M059J (cell line): ENCODE measurements at places on chromosomes 5 and 9. TPM values are rescaled to one million over a fixed set of nuclear protein-coding genes. Genes with fewer than 3 reads are reported as not detected.

PCA3 gene
- total RNA-seq, result not detected in 2 replicates

TRIM23 gene
- total RNA-seq, result 6.3 and 13.0 TPM in 2 replicates

CDX1 gene
- not detected in 2 replicates for total RNA-seq

TICAM2 gene
- total RNA-seq, result 14.0 and 16.0 TPM in 2 replicates

ZNF354C gene
- 0.32 and 0.84 TPM in 2 replicates for total RNA-seq

TSSK1B gene
- not detected in 2 replicates for total RNA-seq

ANKRD55 gene
- 0.17 TPM in 1 of 2 replicates, not detected in the other for total RNA-seq

PLCXD3 gene
- total RNA-seq, result 1.3 and 2.4 TPM in 2 replicates

CDC42SE2 gene
- 22.0 and 31.1 TPM in 2 replicates for total RNA-seq

DNA sequence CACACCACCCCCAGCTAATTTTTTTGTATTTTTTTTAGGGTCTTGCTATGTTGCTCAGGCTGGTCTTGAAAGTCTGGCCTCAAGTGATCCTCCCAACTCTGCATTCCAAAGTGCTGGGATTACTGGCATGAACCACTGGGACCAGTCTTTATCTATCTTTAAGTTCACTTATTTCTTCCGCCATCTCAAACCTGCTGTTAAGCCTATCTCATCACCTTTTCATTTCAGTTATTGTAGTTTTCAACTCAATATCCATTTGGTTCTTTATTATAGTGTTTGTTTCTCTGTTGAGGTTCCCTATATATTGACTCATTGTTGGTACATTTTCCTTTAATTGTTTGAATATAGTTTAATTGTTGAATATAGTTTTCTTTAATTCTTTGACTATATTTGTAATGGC lies 48.1 kb downstream of the GALNT12 start:
- no peak for DNase-seq

GRCh38 chr5:81247441-81247972 lies 14.4 kb downstream of the CKMT2 start:
- DNase-seq, result peak; percentile 65

DNA sequence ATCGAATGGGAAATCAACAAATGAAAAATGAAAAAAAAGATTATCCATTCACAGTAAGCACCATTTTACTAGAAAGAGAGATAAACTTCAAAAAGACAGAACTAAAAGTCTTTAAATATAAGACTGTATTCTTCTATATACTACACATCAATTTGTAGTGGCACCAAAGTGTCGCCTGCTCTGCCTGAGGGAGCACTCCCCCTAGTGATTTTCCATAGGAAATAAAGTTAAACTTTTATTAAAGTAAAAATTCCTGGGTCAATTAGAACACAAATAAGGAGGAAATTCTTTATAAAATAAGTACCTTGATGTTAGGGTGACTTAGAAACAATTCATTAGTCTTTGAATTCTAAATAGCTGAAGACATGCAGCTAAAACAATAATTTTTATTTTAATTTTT lies 9.7 kb downstream of the RAD1 start:
- no peak for DNase-seq

DNA sequence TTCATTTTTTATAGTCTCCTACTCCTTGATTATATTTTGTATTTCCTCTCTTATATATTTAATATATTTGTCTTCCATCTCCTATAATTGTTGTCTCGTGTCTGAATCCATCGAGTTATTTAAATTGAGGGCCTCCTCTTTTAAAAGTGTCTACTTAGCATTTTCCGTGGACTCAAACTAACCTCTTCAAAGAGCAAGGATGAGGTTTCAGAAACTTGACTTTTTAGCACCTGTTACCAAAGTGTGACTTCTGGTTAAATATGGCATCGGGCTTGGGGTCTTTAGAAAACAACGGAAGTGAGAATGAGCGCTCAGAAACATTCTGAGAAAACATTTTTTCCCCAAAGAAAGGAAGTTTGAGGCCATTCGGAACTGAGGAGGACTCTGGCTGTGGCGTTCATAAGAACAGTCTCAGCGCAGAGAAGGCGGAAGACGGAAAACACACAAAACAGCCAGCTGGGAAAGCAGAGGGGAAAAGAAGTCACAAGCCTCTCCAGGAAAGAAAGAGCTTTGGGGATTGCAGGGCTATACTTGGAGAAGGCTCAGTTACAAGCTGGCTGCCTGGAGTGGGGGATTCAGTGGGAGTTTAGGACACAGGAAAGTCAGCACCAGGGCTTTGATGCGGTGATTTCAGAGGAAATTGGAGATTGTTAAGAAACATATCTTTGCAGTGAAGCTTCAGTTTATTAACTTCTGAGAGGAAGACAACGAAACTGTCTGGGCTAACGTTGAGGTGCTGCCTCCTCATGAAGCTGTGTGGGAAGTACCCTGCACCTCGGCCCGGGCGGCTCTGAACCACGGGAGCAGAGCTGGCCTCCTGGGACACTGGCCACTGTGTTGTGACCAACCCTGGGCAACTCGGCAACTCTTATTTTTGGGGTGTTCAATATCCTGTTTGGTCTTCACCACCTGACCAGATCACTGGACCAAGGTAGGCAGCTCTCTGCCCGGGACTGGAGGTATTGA lies 25.1 kb upstream of the IRX2 start:
- DNase-seq, result no peak

- DNase-seq, result no peak
These were observed 1.2 kb downstream of the BNC2 start for GRCh38 chr9:16869131-16869881.

GRCh38 chr5:56433039-56433617 lies 200.0 kb upstream of the ANKRD55 start:
- DNase-seq, result no peak

GRCh38 chr5:142048272-142048671 lies 35.4 kb upstream of the GNPDA1 start:
- DNase-seq, result no peak

DNA sequence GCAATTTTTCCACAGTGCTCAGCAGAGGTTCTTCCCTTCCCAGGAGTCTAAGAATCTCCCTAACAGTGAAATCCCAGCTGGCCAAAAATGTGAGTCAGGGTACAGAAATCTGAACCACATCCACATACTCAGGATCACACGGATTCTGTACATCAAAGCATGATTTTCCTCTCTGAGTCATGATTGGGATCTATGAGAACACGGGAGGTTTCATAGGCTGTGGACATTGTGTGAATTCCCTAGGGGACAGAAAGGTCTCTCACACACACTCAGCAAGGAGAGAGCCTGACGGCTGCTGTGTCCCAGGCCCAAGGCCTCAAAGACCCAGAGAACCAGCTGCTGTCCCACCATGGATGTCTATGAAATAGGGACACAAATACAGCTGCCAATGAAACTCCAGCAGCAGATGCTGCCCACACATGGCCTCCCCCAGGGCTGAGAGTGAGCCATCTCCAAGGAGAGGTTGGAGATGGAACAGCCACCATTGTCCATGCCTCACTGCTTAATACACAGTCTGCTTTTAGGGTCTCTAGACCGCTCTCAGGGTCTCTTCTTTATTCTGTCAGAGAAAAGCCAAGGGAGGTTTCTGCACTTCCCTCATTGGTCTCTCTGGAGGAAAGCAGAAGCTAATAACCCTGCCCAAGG lies 102.7 kb downstream of the ADAMTS12 start:
- DNase-seq, result peak; percentile 98

- peak; percentile 9 for DNase-seq
These were observed 439.9 kb upstream of the KLF4 start for GRCh38 chr9:107929443-107929842.

DNA sequence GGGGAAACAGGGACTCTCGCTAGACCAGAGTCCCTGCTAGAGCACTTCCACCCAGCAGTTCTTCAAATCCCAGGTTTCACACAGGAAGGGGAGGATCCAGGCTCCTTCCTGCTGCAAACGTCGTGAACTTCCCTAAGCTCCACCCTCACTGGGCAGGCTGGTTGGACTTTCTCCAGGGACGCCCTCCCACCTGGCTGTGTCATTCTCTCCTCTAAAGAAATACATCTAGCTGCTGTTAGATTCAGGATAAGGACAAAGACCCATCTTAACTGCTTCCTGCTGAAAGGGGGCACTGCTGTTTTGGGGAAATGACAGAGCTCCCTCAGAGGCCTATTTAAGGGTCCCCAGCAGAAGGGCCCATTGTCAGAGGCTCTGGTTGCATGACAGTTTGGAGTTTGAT lies 230.7 kb downstream of the SEMA6A start:
- no peak for DNase-seq

DNA sequence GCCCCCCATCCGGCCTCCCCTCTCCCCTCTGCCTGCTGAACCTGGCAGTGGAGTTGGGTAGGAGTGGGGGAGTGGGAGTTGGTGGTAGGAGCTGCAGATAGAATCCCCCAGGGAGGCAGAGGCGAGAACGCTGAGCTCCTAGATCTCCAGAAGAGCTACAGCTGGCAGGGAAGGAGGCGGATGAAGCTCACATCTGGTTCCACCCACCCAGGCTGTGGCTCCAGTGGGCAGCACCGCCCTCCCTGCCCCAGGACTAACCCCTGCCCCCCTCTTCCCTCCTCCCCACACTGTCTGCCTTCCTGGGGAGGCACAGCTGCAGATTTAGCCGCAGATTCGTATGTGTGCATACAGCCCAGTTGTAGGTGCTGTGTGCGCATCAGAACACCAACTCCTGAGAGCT lies 34.2 kb downstream of the C9orf50 start:
- no peak for DNase-seq

DNA sequence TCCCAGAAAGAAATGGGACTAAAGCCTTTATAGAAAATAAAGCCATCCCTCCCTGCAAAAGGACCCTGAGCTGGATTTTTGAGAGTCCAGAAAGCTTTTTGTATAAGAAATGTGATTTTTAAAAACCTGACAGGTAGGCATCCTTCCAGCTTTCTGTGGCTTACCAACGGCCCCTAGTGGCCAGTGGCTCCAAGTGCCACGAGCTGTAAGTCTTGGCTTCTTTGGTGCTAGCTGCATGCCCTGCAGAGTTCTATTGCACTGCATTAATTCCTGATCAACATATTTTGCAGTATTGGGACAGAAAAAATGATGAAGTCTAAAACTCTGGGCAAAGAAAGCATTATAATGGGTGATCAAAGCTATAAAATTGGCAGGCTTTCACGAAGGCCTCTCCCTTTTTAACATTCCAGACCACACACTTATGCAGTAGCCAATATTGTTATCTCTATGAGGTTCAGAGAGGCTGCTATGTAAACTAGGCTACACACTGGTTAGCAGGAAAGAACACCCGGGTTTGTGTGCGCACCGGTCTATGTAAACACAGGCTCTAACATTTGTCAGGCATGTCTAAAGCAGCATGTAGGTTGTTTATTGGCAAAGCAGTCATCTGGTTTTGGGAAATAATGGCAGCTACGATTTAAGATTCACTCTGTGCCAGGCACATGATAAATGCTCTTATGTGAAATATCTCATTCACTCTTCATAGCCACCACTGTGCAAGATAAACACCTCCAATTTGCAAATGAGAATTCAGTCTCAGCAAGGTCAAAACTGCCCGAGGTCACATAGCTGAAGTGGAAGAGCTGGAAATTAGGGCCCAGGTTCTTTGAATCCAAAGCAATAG lies 55.2 kb downstream of the NMUR2 start:
- DNase-seq, result peak; percentile 29

DNA sequence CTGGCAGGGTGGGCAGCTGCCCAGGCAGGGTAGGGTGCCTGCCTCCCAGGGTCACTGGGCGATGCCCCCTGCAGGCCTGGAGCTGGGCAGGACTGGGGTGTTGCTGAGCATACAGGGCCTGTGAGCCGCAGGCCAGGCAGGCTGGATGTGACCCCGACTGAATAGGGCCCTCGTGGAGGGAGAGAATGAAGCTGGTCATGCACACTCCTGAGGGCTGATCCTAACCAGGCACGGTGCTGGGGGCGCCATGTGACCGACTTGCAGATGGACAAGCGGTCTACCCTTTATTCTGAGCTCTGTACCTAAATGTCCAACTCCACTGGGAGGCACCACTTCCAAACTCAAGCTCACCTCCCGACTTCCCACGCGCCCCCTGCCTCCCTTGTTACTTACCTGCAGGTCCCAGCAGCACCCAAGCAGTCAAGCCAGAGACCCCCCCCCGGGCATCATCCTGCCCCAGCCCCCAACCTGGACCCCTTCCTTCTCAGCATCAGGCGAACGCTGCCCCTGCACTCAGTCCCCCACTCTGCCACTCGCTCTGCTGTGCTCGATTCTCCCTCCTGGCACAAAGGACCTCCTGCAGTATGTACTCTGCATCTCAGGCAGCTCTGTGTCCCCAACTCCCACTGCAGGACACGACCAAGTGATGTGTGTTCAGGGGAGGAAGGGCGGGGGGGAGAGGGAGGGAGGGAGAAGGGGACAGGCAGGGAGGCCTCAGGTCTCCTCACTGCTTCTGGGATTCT lies 76.8 kb upstream of the PHYKPL start:
- DNase-seq, result no peak

DNA sequence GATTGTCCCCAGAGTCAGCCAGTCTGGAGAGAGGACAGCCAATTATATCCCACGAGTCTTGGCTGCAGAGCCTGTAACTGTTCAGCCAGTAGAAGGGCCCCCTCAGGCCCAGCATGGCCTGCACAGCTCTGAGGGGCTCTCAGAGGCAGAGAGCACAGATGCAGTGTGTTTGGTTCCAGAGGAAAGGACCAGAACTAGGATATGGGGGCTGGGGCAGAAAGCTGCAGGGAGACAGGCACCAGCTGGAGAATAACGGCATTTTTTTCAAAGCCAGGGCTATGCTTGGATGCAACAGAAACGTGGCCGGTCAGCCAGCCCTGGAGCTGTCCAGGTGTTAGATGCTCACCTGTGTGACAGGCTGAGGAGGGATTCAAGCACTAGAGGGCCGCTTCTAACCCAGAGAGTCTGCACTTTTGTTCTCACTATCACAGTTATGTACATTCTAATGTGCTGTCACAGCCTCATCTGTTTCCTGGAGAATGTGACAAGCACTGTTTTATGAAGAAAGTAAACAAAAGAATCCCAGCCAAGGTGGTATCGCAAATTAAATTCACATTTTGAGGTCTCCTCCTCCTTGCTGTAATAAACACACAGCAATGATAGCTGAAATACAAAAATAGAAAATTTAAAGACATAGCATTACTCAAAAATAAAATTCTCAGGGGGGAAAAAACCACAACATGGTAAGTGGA lies 96.5 kb downstream of the GABBR2 start:
- no peak for DNase-seq

GRCh38 chr5:73694089-73694488 lies 68.1 kb downstream of the ARHGEF28 start:
- DNase-seq, result no peak

GRCh38 chr9:87324613-87325194 lies 173.0 kb upstream of the DAPK1 start:
- peak; percentile 76 for DNase-seq

GRCh38 chr9:515665-516064 lies 301.0 kb downstream of the DOCK8 start:
- no peak for DNase-seq
